ENCODE measurements at places on chromosomes 1 and 21.

GRCh38 chr1:227120826-227121225, 180.7 kb downstream of the COQ8A start:
- DNase-seq = no peak

DNA sequence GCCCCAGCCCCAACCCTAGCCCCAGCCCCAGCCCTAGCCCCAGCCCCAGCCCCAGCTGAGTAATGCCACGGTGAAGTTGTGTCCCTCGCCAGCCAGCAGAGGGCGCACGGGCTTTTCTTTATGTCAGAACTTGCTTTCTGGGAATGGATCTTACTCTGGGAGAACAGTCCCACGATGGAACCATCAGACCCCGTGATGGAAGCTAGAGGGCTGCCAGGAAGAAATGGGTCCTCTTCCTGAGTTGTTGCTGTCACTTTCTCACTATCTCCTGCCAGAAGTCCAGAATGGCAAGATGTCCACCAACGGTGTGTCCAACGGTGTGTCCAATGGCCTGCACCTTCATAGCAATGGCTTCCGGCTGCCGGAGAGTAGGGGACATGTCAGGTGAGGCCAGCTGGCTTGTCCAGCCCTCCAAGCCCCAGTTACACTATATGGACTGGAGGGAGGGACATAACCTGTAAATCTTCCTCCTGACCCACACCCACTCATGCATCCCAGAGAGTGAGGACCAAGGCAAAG, 25.1 kb upstream of the TMEM222 start:
- peak; percentile 54 for DNase-seq

DNA sequence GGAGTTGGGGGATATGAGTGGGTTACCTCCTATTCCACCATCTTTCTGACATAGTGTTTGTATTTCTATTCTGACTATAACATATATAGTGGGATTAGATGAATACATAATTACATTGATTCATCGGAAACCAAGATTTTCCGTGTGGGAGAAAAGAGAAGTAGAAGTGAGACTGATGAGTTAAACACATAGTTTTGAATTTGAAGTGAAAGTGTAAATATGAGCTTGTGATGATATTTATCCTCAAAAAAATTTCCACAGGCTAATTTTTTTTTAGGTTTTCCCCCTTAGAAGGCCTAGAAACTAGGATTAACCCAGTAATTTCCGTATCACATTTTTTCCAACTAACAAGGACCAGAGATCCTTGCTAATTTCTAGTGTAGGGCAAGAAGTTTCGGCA, 6.9 kb downstream of the CD1B start:
- DNase-seq = no peak

DNA sequence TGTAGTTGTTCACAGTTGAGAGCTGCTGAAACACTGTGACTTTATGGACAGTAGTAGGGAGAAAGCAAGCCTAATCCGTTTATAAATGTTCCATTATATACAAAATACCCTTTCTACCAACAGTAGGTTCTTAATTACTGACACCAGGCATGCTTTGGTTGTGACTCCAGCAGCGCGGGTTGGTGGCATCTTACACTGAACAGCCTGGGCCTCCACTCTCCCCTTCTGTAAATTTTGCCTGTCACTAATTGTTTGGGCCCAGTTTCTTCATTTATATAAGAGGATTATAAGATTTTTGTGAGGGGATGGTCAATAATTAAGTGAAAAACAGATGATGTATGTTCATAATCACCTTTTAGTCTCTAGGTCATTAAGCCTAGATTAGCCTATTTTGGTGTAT, 58.2 kb downstream of the ITSN1 start:
- DNase-seq = no peak

DNA sequence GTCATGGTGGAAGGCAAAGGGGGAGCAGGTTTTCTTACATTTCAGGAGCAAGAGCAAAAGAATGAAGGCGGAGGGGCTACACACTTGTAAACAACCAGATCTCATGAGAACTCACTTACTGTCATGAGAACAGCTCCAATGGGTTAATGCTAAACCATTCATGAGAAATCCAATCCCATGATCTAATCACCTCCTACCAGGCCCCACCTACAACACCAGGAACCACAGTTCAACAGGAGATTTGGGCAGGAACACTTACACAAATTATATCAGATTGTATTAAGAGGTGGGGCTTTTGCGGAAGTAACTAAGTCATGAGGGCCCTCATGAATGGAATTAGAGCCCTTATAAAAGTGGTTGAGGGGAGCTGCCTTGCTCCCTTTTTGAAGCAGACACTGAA, 48.9 kb upstream of the SAMSN1 start:
- no peak for DNase-seq

DNA sequence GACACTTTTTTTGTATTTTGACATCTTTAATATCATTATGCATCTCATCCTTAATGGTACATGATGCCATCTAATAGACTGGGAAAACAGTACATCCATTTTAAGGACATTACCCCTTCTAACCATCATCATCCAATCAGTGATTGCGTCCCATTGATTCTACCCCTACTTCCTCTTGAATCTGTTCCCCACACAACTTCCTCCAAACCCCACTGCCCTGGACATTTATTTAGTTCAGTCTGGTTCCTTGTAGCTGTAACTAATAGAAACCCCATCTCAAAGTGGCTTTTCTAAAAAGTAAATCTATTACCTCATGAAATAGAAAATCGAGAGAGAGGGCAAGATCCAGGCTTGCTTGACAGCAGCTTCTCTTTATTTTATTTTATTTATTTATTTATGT, 2.1 kb upstream of the ITLN1 start:
- DNase-seq = no peak

DNA sequence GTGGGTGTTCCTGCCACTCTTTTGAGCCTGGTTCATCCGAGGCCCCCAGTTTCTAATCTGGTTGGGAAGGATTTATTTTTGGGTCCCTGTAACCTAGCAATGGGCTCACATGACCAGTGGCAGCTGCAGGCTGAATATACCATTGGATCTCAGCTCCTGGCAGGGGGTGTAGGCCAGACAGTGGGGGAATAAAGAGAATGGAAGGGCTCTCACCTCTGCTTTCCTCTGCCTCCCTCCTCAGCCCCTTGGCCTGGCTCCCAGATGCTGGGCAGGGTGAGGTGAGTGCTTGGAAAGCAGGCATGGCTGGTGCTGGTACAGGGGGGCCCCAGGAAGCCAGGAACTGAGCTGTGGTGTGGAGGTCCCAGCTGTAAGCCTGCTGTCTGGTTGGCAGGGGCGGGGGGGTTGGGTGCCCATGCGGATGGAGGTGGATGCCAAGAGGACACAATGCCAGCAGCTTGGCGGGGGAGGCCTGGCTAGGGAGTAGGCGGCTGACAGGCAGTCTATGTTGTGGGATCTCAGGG, 3.6 kb upstream of the GPR61 start:
- no peak for DNase-seq

DNA sequence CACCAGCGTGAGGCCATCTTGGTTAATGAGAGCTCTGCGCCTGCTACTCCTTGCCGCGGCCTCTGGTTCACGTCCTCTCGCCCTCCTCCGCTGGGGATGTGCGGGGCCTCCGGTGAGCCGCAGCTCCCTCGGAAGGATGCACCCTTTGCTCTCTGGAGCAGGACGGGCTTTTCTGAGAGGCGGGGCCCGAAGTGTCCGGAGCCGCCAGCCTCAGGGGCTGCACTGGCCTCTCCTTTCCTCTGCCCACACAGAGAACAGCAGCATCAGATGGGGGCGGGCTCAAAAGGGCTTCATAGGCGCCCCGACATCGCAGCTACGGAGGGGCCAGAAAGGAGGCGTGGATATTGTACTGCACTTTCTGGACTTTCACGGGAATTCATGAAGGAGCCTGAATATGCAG, 284.7 kb downstream of the CAMTA1 start:
- DNase-seq = no peak

GRCh38 chr1:193937308-193937707, 750.9 kb upstream of the B3GALT2 start:
- DNase-seq = no peak

DNA sequence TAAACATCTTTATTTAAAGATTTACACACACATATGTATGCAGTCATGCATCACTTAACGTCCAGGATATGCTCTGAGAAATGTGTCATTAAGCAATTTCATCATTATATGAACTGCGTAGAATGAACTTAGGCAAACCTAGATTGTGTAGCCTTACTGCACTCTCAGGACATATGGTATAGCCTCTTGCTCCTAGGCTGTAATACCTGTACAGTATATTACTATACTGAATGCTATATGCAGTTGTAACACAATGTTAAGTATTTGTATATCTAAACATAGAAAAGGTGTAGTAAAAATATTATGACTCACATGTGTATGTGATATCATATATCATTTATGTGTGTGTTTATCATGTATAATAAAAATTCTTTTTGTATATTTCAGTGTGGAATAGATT, 73.2 kb upstream of the QSOX1 start:
- no peak for DNase-seq

GRCh38 chr1:52856026-52856425, 13.5 kb downstream of the ZYG11A start:
- no peak for DNase-seq

GRCh38 chr21:41786509-41786987, 19.7 kb upstream of the RIPK4 start:
- no peak for DNase-seq

DNA sequence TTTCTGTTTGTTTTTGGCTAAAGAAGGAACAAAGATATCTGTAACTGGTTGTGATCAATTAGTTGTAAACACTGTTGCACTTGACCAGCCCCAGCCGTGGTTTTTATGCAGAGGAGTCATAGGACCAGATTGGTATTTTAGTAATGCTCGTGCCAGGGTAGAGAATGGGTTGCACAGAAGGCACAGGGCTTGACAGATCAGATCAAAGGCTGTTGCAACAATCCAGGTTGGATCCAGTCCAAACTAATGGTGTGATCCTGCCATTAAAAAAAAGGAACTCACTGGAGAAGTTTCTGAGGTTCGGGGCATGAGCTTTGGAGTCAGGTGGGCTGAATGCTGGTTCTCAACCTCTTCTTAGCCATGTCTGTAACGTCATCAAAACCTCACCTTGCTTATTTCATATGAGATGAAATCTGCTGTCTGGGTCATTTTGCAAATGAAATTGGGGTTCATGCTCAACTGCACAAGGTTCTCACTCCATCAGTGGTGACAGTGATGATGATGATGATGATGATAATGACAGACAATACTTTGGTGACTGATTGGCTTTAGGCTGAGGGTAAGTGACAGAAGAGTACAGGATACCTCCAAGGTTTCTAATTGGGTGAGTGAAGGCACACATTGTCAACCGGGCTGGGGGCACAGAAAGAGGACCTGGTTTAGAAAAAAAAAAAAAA, 43.1 kb downstream of the ZNF281 start:
- no peak for DNase-seq

DNA sequence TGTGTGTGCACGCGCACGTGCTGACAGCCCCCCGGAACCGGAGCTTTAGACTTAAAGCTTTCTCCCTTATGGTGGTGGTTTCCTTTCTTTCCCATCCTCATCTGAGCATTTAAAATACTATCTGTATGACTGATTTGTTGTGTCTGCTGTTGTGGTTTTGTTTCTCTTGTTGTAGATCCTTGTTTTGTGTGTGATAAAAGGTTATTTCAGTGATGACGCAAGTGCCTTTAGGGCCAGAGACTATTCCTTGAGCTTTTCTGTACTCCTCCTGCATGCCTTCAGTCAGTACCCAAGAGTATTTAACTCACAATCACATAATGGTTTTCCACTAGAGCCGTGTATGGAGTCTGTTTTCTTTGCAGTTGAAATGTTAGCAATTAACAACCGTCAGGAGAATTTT, 45.4 kb downstream of the LCA5L start:
- DNase-seq = no peak

DNA sequence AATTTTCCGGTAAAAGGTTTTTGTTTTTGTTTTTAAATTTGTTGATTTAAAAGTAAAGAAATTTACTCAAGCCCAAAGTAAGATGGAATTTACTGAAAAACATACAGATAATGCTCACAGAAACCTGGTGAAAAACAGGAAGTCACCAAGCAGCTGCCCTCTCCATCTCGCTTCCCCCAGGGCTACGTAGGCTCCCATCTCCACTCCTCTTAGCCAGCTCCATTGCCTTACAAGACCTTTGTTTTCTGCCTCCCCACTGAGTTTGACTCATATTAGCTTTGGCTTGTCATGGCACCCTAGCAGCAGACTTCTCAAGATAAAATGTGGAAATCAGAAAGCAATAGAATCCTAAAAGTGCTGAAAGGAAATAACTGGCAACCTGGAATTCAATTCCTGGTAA, 57.9 kb downstream of the PHTF1 start:
- DNase-seq = no peak

DNA sequence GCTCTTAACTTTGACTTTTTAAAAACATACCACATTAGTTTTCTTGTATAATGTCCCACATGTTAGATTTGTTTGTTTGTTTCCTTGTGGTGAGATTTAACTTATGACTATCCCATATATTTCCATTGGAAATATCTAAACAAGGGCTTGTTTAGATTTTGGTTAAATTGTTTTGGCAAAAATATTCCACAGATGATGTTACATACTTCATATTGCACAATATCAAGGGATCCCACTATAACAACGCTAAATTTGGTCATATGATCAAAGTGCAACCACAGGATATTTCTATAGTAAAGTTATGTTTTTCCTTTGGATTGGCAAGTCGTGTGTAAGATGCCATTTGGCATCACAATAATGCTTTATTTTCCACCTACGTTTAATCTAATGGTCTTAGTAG, 396.7 kb downstream of the TGFB2 start:
- no peak for DNase-seq

DNA sequence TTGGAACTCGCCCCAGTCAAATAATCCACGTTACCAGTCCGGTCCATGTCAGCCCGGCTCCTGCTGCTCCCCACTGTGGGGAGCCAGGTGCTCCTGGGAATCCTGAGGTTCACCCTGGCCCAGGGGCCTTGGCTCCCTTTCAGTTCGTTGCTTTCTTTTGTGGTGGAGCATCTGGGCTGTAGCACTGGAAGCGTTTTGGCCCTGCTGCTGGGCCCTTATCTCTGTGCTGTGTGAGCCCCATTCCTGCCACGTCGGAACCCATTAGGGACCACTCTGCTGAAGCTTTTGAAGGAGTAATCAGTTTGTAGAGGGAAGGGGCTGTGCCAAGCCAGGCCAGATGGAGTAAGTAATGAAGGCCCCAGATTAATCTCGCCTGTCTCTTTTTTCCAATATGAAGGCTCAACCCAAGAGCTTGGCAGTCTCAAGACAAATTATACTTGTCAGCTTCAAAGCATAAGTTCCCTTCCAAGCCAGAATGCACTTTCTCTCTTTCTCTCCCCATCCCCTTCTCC, 82.3 kb downstream of the PGM1 start:
- no peak for DNase-seq

DNA sequence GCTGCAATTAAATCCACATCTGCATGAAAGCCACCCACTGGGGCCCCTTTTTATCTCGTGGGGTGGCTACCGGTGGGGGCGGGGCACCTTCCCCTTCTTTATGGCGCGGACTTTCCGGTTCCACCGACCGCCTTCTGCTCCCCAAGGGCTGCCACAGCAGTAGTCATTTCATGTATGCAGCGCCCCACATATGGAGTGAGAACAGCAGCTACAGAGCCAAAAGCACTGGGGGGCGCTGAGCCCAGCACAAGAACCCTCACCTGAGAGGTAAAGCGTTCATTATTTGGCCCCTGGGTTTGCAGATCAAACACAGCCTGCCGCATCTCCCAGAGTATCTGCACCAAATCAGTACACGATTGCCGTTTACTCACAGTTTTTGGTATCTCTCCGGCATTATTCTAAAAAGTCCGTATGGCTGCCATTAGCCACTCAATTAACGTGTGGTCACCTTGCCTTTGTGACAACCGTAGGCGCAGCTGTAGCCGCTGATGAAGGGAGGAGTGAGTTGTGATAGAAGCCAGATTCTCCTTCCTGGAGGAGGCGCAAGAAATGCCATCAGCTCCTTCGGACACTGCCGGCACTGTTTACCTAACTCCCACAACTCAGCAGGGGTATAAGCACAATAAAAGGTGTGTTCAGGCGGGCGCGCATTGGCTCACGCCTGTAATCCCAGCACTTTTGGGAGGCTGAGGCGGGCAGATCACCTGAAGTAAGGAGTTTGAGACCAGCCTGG, 30.4 kb upstream of the CR2 start:
- DNase-seq = no peak
